Tibial artery (tissue), 4 donors: ENCODE measurements at places on chromosomes 3 and 15.

DNA sequence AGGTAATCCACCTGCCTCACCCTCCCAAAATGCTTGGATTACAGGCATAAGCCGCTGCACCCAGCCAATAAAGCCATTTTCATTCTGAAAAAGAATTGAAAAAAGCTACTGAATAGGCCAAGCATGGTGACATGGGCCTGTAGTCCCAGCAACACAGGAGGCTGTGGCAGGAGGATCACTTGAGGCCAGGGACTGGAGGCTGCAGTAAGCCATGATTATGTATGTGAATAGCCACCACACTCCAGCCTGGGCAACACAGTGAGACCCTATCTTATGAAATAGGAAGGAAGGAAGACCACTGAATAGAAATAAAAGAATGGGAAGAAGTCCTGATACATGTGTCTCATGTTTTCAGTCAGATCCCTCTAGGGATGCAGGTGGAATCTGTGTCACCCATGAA, 36.0 kb upstream of the SEMA4B start:
- DNase-seq, result no peak
- peak overlapping the region; percentile 66 for H3K27ac ChIP-seq

DNA sequence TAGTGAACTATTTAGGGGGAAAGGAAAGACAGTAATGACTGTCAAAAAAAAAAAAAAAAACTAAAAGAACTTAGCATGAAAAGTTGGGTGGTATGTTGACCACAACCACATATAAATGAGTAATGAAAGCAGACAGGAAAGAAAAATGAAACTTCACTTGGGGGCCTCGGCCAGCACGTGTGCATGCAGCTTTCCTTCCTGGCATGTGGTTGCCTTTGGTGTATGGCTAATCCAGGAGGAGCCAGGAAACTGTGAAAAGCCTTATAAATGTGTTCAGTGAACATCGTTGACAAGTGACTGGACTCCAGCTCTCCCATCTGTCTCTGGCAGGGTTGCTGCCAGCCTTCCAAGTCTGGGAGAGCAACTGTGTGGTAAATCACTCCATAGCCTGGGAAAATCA, 195.1 kb downstream of the DTWD1 start:
- no peak overlapping the region for H3K27ac ChIP-seq
- H3K36me3 ChIP-seq, result no peaks in the 10 kb centered on the region
- no peak overlapping the region for H3K4me3 ChIP-seq

- peak; percentile 60 for DNase-seq
- no peak overlapping the region for H3K27ac ChIP-seq
- H3K4me1 ChIP-seq, result no peaks in the 10 kb centered on the region
- no peaks in the 10 kb centered on the region for H3K27me3 ChIP-seq
- no peak overlapping the region for H3K4me3 ChIP-seq
Observed at GRCh38 chr15:22939652-22940061, 40.5 kb downstream of the CYFIP1 start.

DNA sequence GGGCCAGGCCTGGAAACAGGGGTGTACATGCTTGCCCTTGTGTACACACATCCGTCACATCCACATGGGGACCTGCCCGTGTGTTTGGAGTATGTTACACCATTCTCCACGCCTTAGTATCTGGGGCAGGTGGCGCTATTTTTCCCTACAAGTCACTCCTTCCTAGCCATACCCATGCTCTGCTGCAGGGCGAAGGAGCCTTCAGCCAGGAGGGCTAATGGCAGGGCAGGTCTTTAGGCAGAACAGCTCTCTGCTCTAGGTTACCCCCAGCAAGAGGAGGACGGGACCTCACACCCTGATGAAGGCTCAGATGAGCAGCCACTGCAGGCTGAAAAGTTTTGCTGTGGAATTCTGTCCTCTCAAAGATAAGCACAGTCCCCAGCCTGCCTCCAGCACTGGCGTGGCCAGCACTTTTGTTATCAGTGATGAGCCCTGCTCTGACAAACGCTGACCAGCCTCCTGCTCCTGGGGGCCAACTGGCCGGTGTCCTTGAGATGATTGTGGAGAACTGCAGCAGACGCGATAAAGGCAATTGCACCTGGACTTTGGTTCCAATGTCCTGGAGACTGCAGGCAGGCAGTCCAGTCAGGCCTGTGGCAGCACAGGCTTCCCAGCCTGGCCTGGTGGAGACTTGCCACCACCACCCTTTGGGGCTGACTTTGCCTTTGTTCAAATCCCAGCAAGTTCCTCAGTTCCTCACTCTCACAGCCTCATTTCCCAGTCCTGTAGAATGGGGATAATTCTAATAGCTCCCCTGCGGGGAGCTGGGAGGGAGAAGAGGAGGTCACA, 19.8 kb upstream of the PIGZ start:
- no peaks in the 10 kb centered on the region for H3K27me3 ChIP-seq
- no peak overlapping the region for H3K4me3 ChIP-seq
- H3K27ac ChIP-seq, result no peak overlapping the region
- H3K4me1 ChIP-seq, result no peaks in the 10 kb centered on the region
- H3K36me3 ChIP-seq, result no peaks in the 10 kb centered on the region
- peak; percentile 39 for DNase-seq

GRCh38 chr3:106811376-106811775, 565.9 kb upstream of the CCDC54 start:
- H3K36me3 ChIP-seq, result no peaks in the 10 kb centered on the region
- H3K4me1 ChIP-seq, result peaks cover 13% of the 10 kb centered on the region
- no peak overlapping the region for H3K27ac ChIP-seq
- DNase-seq, result no peak
- H3K27me3 ChIP-seq, result no peaks in the 10 kb centered on the region

DNA sequence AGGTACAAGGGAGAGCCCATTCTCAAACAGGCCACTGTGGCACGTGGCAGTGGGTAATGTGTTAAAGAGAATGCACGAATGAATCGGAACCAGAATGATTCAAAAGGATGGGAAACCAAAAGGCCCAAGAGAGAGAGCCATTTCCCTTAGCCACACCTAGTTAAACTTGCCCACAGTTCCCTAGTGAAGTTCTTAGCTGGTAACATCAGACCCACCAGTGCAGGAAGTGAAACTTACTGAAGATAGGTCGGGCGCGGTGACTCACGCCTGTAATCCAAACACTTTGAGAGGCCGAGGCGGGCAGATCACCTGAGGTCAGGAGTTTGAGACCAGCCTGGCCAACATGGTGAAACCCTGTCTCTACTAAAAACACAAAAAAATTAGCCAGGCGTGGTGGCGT, 97.1 kb downstream of the MEX3B start:
- no peak overlapping the region for H3K4me3 ChIP-seq
- H3K27ac ChIP-seq, result no peak overlapping the region
- H3K36me3 ChIP-seq, result no peaks in the 10 kb centered on the region
- H3K27me3 ChIP-seq, result no peaks in the 10 kb centered on the region

DNA sequence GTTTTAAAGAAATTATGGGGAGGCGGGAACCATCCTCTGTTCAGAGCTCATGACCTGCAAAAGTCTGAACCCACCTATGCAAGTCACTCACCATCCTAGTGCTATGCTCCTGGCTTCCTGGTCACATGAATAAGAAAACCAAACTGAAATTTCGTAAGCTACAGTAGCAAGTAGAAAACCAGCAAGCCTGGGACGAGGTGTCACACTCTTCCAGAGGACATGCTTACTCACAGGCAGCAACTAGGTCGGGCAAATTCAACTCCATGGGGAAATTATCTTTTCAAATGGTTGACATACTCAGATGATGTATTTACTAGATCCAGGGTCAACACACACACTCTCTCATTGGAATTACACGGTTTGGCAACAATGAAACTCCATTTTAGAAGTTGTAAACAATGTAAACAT, 31.3 kb downstream of the LDHAL6B start:
- no peak for DNase-seq
- H3K27me3 ChIP-seq, result no peaks in the 10 kb centered on the region
- no peak overlapping the region for H3K27ac ChIP-seq
- no peak overlapping the region for H3K4me3 ChIP-seq
- H3K4me1 ChIP-seq, result peaks cover 20% of the 10 kb centered on the region

DNA sequence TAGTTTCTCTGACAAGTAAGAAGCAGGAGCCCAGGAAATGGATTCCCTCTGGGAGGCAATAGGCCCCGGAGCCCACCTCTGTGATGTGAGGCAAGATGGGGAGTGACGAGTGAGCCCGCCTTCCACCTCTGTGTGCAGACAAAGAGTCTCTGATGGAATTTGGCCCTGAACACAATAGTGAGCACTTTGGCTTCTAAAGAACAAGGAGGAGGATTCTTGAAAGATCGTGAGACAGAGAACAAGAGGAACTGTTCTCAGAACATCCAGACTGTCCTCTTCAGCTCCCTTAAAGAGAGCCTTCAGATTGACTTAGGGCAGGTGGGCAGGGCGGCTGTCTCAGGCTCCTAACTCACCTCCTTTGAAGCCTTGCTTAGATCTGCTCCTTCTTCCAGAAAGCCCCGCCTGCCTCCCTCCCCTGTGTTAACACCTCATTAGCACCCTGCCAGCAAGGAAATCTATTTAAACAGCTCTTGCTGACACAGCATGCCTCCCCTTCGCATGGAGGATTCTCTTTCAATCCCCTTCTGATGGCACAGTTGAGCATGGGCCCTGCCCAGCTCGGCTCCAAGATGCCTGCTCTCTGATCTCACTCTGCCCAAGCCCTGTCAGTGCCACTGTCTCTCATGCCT, 430.3 kb downstream of the NTRK3 start:
- no peak overlapping the region for H3K27ac ChIP-seq
- no peak overlapping the region for H3K4me3 ChIP-seq
- no peaks in the 10 kb centered on the region for H3K4me1 ChIP-seq
- H3K36me3 ChIP-seq, result no peaks in the 10 kb centered on the region
- DNase-seq, result no peak
